ENCODE measurements at places on chromosomes 12 and 14. TPM values are rescaled to one million over a fixed set of nuclear protein-coding genes. Genes with fewer than 3 reads are reported as not detected.

Gene TPPP2
- not detected for total RNA-seq

Gene EEA1
- 43.8 TPM for total RNA-seq

Gene CFAP73
- total RNA-seq, result 6.9 TPM

Gene PRH1
- 85.8 TPM for total RNA-seq

Gene GON7
- total RNA-seq, result 15.5 TPM

Gene DPPA3
- total RNA-seq, result not detected
